ENCODE measurements at places on chromosomes 7 and 10.

DNA sequence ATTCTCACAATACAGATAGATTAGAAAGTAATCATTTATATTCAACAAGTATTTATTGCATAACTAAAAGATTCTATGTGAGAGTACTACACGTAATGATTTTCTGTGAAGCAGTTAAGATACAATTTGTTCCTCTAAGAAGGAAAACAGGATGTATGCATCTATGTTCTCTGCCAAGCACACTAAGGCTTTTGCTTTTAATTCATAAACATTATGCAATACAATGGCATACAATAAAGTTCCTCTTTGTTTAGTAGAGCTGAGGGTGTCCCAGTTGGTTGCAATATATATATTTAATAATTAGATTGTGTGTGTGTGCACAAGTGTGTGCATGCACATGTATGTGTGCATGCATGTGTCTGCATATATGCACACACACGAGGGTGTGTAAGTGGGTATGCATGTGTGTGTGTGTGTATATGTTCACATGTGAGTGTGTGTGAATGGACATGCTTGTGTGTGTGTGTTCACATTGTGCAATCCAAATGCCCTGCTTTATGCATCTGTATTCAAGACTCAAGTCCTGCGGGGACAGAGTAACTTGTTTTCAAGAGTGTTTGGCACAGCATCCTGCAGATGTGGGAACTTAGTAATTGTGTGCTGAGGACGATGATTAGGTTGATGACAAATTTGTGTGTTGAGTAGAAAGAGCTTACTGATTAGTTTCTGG lies 481.5 kb upstream of the KLF6 start:
- DNase-seq, result no peak

- no peak for DNase-seq
These were observed 5.1 kb upstream of the CSGALNACT2 start for GRCh38 chr10:43132867-43133787.

DNA sequence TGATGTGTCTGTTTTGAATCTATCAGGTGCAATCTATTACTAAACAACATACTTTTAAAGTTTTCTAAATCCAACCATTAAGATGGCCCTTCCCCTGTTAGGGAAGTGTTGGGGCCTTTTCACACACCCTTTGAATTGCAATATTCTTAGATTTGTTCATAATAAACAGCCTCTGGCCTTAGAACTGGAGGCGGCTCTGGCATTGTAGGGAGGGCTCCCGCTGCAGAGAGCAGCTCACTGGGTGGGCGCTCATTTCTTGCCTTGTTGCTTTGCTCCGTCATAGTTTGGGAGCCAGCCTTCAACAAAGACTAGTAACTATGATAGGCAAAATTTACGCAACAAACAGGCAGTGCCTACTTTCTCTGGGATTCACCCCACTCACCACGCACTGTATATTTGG lies 4.2 kb upstream of the HOXA10 start:
- DNase-seq, result no peak

DNA sequence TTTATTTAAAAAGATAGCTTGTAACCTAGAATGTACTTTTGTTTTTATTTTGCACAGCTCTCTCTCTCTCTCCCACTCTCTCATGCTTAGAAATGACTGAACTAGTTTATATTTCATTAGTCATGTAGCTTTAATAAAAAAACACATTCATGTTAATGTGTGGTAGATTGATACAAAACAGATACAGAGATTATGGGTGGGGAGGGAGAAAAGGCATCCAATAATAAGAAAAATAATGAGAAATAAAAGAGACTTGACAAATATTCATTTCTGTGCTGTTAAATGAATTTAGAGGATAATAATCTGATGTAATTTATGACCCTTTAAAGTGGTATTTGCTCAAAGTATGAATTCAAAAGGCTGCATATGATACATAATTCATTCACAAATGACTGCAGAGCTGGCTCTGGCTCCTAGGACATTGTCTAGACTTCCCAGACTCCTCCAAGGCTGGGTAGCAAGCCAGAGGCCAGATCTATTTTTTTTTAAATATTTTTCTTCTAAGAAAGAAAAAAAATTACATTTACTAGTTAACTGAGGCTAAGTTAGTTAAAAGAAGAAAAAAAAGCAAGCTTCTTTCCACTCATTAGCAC lies 105.7 kb upstream of the DNAJB12 start:
- DNase-seq, result no peak

DNA sequence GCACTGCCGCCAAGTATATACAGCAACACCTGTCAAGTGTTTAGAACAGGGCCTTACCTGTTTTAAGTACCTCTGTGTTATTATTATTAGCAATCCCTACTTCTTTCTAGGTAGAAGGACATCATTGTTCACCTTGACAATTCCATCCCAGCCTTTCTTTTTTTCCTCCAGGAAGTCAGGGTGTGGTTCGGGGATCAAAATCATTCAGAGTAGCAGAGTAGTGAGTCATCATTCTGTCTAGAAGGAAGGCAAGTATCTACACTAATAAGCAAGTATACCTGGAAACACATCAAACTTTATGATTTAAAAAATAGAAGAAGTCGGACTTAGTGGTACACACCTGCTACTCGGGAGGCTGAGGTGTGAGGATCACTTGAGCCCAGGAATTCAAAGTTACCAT lies 25.5 kb upstream of the CAPZA2 start:
- no peak for DNase-seq

GRCh38 chr10:11685787-11686218 lies 56.4 kb upstream of the ECHDC3 start:
- no peak for DNase-seq

DNA sequence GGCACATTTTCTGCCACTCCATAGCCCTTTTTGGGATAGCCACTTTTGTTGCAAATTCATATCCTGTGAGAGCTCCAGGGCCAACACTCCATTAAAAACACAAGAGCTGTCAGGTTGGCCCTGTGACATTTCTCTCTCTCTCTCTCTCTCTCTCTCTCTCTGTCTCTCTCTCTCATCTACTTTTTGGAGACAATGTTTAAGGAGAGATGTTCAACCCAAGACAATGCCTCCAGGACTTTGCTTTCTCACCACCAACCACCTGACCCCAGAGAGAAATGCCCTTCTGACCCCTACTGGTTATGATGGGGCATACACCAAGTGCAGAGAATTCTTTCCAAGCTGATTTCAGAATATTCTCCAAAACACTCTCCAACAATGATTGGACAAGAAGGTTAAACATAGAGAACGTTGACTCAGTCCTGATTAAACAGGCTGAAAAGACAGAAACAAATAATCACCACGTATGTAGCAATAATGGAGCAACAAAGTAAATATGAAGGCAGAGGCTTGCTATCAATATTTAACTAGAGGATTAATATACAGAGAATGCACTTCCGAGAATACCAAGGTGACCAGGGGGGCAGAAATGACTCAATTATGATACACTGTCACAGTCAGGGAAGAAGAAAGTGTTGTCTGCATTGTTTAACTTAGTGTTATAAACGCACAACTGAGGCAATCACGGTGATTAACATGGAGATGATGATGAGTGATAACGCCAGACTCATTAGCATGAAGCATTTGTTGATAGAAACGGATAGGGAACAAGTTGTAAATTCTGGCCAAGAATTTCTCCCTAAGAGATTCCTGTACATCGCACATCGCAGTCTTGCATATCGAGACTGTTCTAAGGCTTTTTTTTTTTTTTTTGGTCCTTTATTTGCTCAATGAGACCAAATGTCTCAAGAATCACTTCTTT lies 178.5 kb downstream of the NRP1 start:
- DNase-seq, result no peak

GRCh38 chr7:52302765-52303520 lies 732.5 kb upstream of the POM121L12 start:
- DNase-seq, result no peak

DNA sequence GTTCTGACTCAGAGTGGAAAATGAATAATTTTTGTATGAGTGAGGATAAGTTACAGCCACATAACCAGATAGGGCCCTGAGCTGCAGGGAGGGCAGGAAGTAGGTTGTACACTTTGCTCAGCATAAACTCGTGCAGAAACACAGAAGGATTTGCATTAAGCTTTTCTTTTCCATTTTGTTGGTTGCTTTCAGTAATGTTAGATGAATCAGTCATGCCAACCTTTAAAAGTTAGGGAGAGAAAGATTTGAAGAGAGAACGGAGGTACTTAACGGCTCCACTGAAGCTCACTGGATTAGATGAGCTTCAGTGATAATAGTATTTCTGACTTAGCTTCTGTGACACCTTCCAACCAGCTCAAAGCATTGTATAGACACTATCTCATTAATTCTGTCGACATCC lies 348.1 kb downstream of the GATA3 start:
- DNase-seq, result no peak

DNA sequence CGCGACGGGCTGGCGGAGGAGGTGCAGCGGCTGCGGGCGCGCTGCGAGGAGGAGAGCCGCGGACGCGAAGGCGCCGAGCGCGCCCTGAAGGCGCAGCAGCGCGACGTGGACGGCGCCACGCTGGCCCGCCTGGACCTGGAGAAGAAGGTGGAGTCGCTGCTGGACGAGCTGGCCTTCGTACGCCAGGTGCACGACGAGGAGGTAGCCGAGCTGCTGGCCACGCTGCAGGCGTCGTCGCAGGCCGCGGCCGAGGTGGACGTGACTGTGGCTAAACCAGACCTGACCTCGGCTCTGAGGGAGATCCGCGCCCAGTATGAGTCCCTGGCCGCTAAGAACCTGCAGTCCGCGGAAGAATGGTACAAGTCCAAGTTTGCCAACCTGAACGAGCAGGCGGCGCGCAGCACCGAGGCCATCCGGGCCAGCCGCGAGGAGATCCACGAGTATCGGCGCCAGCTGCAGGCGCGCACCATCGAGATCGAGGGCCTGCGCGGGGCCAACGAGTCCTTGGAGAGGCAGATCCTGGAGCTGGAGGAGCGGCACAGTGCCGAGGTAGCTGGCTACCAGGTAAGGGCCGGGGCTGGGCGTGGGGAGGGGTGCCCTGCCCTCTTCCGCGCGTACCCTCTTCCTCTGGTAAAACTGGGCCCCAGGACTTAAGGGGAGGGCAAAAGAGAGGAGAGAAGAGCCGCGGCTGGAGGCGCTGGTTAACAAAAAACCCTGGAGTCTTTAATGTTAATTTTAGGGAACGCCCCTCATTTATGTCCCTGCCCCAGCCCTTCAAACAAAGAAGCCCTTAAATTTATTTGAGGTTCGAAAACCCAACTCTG lies 987 bp downstream of the INA start:
- DNase-seq, result no peak

GRCh38 chr7:2272031-2272430 lies 30.0 kb downstream of the NUDT1 start:
- no peak for DNase-seq

DNA sequence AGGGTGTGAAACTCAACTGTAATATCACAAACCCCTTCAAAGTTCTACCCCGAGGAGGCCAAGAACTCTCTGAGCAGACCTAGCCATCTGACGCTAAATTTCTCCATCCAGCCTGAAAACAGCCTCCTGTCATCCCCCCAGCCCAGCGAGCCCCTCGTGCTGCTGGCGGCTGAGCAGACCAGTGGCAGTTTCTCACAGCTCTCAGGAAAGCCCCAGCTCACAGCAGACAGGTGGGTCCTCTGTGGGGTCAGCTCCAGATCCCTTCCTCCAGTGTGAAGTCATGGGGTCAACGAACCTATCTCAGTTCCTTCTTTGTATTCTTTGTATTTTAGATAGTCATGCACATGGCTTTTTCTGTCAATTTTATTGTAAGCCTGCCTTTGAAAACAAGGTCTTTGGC lies 7.8 kb downstream of the GARIN1A start:
- DNase-seq, result no peak

DNA sequence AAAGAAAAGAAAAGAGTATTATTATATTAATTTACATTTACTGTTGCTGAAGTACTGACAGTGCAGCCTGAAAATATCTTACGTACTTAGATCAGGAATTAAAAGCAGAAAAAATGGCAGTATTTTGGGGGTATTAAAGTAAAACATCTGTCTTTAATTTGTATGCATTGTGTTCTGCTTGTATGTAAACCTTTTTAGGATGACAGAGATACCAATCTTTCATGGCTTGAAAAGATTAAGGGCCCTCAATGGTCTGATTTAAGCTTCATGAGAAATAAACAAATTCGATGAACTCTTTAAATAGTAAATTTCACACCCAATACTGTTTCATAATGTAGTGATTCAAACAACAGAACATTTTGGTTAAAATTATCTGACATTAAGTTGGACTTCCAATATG lies 116.3 kb downstream of the MLLT10 start:
- no peak for DNase-seq

GRCh38 chr7:87628780-87629569 lies 777 bp downstream of the RUNDC3B start:
- DNase-seq, result peak; percentile 2

GRCh38 chr7:43054052-43054722 lies 58.3 kb upstream of the HECW1 start:
- DNase-seq, result no peak

DNA sequence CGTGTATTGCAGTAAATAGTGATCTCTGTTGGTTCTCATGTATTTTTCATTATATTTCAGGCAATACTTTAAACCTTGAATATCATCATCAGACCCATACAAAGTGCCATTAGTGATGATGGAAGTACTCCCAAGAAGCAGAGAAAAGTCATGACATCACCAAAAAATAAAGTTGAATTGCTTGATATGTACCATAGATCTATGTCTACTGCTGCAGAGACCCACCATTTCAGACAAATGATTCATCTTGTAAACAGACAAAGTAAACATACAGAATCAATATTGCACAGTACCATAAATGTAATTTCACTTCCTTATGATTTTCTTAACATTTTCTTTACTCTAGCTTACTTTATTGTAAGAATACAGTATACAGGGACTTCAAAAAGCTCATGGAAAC lies 347.8 kb downstream of the IPMK start:
- no peak for DNase-seq

GRCh38 chr7:139036901-139037300 lies 1.1 kb upstream of the ZC3HAV1L start:
- DNase-seq, result no peak

DNA sequence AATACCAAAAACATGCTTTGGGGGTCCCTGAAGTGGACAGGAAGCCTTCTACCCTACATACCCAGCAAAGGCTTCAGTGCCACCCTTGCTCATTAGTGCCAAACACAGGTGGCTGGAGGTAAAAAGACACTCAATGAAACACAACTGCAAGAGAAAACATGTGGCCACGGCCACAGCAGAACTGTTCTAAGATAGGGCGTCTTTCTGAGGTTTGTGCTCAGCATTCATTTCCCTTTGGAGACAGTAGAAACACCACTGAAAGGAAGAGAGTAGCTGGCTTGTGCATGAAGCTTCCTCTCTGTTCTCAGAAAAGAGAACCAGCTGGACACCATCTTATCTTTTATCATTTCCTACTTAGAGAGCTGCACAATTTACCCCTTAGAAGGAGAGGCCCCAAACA lies 143.0 kb downstream of the PLXNA4 start:
- no peak for DNase-seq

DNA sequence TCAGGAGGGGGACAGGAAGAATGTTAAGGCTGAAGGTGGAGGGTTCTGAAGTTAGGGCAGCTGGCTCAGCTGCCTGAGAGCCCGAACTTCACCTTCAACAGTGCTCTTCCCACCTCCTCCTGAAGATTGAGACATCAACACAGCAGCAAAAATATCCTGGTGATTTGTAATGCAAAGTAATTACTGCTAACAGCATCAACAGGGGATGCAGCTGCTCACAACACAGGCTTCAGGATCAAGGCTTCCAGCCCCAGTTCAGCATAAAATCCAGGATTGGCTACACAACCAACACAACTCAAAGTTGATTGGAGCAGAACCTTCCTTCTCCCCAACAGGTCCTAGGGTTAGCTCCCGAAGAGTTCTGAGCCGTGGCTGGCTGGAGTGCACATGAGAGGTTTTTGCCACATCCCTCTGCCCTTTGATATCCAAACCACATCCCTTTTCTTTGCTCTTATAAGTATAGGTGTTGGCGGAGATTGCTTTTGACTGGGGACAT lies 242.4 kb downstream of the KIAA1217 start:
- DNase-seq, result no peak

GRCh38 chr7:22477876-22478450 lies 22.0 kb downstream of the STEAP1B start:
- DNase-seq, result no peak

All from stimulated activated CD8-positive, alpha-beta memory T cell treated with anti-CD3 and anti-CD28 coated beads, Interleukin-2, amount 100 ng/mL, for 1 hour (primary cell).